Activated T-cell treated with anti-CD3 and anti-CD28 coated beads for 24 hours (primary cell): ENCODE measurements at places on chromosomes 13 and 19.

DNA sequence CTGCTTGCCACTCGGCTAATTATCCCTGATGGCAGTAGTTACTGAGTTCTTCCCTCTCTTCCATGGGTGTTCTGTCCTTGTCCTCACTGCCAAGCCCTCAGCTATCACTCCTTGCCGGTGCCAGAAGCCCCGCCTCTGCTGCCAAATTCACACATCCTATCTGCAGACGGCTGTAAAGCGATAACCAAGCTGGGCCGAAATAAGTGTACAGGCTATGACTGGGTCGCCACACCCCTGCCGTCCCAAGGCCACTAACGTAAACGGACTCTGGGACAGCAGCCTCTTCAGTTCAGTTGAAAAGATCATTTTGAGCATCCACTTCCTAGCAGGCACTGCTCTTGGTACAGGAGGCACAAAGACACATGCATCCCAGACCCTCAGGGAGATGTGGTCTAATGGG lies 13.3 kb downstream of the SLC7A1 start:
- DNase-seq: no peak

DNA sequence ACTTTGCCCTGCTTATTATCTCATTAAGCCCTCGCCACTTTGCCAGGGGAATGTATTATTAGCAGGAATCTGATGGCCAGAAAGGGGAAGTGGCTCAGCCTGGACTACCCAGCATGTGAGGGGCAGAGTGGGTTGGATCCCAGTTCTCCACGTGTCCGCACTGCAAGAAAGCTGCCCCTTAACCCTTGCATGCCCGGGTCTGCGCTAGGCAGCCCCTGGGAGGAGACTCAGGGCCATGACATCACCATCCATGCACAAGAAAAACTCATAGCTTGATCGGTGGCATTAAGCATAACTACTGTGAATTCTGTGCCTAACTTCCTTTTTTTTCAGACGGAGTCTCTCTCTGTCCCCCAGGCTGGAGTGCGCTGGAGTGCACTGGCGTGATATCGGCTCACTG lies 8.9 kb downstream of the CACNG8 start:
- no peak for DNase-seq

- DNase-seq: no peak
These were observed 177.2 kb downstream of the LMO7 start for GRCh38 chr13:75813323-75813722.

GRCh38 chr13:110341445-110342244 lies 34.6 kb downstream of the COL4A2 start:
- DNase-seq: no peak

GRCh38 chr13:39952249-39953233 lies 297.1 kb downstream of the COG6 start:
- no peak for DNase-seq
